Astrocyte of the hippocampus (primary cell): ENCODE measurements at places on chromosomes 2 and 18.

- no peak for DNase-seq
Observed at GRCh38 chr2:176202491-176202890, 14.0 kb downstream of the HOXD1 start.

DNA sequence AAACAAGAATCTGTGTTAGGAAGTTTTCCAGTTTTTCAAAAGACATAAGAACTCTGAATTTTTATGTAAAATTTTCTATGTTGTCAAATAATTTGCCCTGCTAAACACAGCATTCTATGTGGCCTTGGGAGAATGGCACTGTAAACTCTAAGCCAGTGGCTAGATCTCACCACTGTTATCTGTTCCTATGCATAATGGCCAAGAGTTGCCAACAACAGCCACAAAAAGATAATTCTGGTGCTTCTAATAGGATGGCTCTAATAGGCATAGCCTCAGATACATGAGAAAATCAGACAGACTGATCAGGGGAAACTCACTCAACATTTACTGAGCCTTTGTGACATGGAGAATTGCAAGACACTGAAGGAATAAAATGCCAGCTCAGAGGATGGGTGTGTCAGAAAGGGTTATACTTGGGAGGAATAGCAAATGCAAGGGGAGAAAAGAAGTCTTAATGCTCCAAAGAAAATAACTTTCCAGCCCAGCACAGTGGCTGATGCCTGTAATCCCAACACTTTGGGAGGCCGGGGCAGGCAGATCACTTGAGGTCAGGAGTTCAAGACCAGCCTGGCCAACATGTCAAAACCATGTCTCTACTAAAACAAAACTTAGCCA is 63.7 kb downstream of the COBLL1 start:
- no peak for DNase-seq

DNA sequence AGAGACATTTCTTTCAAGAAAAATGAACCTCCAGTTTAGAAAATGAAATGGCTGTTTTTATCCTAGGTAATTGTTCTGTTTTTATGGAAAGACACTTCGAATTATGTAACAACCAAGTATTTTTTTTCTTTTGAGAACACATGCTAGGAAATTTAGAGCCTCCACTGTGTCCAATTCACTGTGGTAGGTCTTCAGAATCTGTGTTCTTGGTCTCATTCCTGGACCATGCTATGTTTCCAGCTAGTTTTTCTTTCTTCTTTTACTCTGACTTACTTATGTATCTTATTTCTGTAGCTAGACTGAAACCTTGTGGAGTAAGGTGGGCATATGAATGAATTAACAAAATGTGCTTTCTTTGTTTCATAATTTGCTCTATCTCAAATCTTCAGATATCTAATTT is 391.7 kb upstream of the KLHL29 start:
- DNase-seq: no peak

GRCh38 chr2:61356261-61356957 is 114.5 kb downstream of the USP34 start:
- DNase-seq: no peak

- DNase-seq: no peak
Observed at GRCh38 chr2:37632310-37632709, 39.1 kb downstream of the CDC42EP3 start.

DNA sequence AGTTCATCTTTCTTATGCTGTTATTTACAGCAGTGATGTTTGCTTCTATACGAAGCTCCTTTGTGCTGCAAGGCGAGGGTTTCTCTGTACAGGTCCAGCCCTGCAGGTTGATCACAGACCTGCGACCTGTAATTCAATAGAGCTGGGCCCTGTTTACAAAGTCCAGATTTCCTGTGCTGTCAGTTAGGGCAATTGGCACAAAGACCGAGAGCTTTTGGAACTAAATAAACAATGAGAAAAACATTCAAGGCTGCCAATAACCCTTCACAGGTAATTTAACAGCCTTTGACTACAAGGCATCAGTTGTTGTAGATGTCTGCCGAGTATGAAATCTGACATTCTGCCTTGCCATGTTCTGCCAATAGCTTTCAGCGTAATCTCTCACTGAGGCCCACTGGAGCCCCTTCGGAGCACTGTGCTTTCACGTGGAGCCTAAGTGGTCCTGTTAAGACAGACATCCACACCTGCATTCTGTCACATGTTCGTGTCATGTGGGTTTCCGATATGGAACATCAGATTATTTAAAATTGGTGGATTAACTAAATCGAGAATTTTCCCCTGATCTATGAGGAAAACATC is 232.5 kb downstream of the PTGR3 start:
- no peak for DNase-seq

DNA sequence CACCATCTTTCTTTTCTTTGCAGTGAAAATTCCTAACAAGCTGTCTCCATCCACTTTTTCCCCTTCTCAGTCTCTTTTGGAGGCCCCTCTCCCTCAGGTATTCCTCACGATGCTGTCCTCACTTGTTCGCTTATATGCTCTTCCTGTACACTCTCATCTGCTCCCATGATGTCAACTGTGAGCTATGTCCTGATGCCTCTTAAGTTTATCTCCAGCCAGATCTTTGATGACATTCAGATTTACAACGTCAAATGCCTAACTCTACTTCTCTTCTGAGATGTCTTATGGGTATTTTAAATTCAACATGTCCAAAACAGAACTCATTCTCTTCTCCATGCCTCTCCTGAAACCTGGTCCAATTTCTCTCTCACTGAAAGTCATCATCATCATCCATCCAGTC is 55.1 kb upstream of the SERTAD2 start:
- no peak for DNase-seq

DNA sequence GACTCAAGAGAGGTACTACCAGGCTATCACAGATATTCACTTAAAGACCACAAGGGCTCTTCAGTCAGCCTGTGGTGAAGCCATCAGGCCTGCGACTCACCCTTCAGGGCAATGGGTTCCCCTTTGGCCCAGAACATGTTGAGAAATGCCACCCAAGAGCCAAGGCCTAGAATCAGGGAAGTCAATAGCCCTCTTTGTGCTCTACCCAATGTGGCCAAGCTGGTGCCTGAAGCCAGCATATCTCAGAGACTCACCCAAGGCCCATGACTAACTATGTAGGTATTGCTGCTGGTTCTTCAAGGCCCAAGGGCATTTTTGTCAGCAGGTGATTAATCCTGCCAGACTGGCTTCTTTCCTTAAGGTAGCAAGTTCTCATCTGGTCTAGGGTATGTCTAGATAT is 338.9 kb upstream of the SETBP1 start:
- no peak for DNase-seq

DNA sequence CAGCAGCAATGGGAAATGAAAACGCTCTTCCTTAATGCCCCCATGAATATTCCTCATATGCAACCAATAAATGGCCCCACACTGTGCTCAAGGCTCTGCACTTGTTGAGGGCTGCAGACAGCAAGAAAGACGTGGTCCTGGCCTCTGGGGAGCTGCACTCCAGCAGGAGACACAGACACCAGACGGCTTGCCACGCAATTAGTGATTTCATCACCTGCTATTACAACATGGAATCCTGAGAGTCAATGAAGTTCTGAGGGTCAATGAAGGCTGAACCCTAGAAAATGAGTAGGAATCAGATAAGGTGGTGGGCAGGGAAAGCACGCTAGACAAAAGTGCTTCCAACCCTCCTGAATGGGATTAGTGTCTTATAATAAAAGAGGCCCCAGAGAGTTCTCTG is 18.9 kb downstream of the CREG2 start:
- DNase-seq: no peak

DNA sequence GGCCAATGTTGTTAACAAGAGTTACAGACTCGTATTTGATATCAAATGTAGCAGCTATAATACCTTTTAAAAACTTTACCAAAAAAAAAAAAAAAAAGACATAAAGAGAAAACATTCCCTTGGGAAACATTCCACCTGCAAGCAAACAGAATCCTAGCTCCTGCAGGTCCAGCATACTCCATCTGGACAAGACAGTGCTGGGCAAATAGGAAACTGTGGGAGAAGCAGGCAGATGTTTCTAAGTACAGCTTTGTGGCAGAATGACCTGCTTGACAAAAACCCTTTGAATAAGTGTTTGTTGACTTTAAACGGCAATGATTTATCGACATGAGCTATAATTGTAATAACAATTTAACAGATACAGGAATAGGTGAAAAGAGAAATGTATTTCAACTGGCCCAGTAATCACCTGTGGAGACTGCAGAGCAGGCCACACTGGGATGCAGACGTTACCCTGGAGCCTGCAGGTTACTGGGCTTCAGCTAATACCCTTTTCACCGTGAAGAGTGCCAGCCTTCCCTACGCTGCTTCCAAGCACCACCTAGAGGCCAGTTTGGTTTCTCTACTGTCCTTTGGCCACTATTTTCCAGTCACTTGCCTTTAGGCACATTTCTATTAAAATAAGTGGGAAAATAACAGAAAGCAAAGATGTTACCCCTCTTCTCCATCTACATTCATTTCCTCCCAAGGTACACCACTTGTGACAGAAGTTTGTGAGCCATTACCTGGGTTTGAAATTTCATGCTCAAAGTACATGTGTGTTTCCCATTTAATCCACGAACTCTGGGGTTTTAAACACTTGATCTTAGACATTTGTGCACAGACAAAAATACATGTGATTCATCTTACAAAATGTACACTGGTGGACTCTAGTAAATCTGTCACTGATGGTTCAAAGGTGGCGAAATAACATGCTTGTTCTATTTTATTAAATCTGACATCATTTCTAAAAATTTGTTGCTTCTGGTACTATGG is 96.9 kb upstream of the ZNF397 start:
- DNase-seq: peak; percentile 78

GRCh38 chr2:175161-175786 is 88.6 kb downstream of the SH3YL1 start:
- no peak for DNase-seq

- DNase-seq: no peak
Observed at GRCh38 chr2:192655916-192656315, 461.2 kb upstream of the TMEFF2 start.

GRCh38 chr2:85327160-85327821 is 498 bp downstream of the TGOLN2 start:
- DNase-seq: peak; percentile 62

- DNase-seq: peak; percentile 8
Observed at GRCh38 chr2:8416849-8417832, 264.7 kb upstream of the ID2 start.

- no peak for DNase-seq
Observed at GRCh38 chr2:27573452-27573851, 9.4 kb upstream of the ZNF512 start.

- no peak for DNase-seq
Observed at GRCh38 chr2:42045848-42046748, 1.7 kb upstream of the PKDCC start.
